ENCODE measurements at places on chromosomes 6 and 20. TPM values are rescaled to one million over a fixed set of nuclear protein-coding genes. Genes with fewer than 3 reads are reported as not detected.

Gene VPS16
- total RNA-seq, result 44.3 TPM

Gene PAQR8
- 4.5 TPM for total RNA-seq

Gene MAP7
- total RNA-seq, result 1.1 TPM

Gene ZNF311
- 0.97 TPM for total RNA-seq

Gene DEFB121
- not detected for total RNA-seq

Gene TREML2
- 3.5 TPM for total RNA-seq

Gene PRDM1
- total RNA-seq, result 35.9 TPM
